ENCODE measurements at places on chromosomes 1 and 21.

- no peak for DNase-seq
Observed at GRCh38 chr1:151723726-151724370, 2.5 kb downstream of the RIIAD1 start.

DNA sequence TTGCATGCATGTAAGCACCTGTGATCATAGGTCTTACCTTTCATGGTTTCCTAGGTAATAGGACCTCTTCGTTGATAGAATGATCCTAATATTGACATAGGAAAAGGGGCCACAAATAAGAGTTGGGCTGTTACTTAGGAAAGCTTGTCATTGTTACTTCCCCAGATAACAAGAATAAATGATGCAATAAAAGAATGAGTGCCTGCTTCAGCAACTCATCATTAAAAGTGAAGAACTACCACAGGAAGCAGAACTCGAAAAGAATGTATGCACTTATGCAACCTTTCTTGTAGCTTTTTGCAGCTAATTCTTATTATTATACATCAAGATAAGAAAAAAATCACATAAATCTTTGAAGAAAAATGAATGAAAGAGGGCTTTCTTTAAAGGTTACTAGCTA is 548.6 kb downstream of the LTN1 start:
- no peak for DNase-seq

- no peak for DNase-seq
Observed at GRCh38 chr1:185721553-185721952, 12.6 kb upstream of the HMCN1 start.

DNA sequence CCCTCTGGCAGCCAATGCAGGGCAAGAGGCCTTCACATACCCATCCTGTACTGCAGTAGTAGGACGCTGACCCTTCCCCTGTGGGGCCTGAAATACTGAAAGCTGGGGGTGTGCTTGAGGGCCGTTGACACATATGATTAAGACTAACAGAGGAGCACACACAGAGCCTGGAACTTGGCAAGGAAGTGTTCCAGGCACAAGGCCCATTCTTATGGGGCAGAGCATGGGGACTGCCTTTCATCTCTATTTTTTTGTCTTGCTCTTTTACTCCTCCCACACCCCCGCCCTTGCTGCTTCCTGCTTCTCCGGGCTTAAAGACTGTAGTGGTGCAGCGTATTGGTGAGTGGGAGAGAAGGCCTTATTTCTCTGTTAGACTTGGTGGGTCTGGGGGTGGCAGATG is 137.4 kb downstream of the BACH1 start:
- no peak for DNase-seq

- DNase-seq, result no peak
Observed at GRCh38 chr1:162661336-162661735, 29.1 kb downstream of the DDR2 start.

DNA sequence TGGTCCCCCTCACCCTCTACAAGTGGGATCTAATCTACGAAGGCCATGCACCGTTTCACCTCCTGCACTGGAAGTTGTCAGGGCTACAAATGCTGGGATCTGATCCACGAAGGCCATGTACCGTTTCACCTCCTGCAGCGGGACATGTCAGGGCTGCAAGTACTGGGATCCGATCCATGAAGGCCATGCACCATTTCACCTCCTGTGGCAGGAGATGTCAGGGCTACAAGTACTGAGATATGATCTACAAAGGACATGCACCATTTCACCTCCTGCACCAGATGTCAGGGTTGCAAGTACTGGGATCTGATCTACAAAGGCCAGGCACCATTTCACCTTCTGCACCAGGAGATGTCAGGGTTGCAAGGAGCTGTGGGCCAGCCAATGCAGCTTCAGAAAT is 7.0 kb downstream of the ALDH4A1 start:
- no peak for DNase-seq

- no peak for DNase-seq
Observed at GRCh38 chr1:11753555-11754208, 8.3 kb upstream of the C1orf167 start.

- peak; percentile 39 for DNase-seq
Observed at GRCh38 chr1:160954158-160955104, at the start of gene ITLN2. ITLN2 (minus strand) TSS chr1:160954809; CDS start chr1:160954741, 68 bp downstream.

DNA sequence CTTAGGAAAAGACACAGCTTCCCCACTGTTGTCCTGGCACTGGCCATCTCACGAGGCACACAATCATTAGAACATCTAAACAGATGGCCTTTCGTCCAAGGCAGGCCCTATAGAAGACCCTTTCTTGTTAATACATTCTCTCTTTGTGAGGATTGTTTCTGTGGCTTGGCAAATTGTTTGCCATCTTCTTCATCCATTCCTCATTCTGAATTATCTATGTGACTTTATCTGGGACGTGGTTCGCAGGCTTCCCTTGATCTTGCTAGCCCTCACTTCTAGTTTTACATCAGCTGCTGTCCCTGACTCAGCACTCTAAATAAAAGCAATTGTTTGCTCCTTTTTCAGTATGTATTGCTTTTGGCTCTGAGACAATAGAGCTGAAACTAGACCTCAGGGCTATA is 101.1 kb upstream of the ZC3H11B start:
- no peak for DNase-seq

DNA sequence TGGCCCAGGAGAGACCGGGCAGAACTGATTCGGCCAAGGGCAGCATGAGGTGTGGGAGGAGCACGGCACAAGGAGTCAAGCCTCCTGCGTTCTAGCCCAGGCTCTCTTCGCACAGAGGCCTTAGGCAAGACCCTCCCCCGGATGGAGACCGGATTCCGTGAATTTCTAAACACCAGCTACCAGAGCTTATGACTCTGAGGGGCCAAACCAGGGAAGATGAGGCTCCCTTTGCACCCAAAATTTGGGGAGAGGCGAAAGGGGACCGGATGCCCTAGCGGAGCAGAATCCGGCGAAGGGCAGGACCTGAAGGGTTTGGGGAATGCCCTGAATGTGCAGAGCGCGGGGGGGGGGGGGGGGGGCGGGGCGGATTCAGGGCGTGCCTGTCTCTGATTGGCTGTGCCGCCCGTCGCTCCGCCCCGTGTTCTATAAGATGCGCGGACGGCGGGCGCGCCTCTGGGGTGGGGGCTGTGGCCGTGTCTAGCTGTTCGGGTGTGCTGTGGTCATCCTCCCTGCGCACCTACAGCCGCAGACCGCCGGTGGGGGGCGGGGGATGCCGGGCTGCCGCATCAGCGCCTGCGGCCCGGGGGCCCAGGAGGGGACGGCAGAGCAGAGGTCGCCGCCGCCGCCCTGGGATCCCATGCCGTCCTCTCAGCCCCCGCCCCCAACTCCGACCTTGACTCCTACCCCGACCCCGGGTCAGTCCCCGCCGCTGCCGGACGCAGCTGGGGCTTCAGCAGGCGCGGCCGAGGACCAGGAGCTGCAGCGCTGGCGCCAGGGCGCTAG is at the start of gene TRNP1:
TRNP1 (plus strand) TSS at position 456 of the 783 bp plus-strand sequence; CDS start at position 551, 95 bp downstream.
- peak; percentile 72 for DNase-seq

DNA sequence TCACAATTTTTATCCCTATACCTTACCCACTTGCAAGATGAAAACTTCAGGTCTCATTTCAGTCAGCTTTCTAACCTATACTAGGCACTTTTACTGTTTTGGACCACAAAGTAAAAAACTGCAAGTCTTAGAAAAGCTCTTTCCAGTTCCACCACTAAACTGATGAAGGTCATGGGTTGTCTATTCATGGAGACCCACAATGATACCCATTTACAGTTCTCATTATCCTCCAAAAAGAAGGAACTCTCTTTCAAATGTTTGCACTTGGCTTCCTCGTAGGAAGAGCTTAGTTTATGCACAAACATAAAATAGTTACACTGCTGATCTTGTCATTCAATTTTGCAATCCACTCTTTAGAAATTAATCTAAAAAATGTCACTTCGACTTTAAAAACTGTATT is 9.3 kb downstream of the ZNF281 start:
- no peak for DNase-seq

- DNase-seq, result no peak
Observed at GRCh38 chr1:1163538-1164070, 10.1 kb upstream of the TTLL10 start.

DNA sequence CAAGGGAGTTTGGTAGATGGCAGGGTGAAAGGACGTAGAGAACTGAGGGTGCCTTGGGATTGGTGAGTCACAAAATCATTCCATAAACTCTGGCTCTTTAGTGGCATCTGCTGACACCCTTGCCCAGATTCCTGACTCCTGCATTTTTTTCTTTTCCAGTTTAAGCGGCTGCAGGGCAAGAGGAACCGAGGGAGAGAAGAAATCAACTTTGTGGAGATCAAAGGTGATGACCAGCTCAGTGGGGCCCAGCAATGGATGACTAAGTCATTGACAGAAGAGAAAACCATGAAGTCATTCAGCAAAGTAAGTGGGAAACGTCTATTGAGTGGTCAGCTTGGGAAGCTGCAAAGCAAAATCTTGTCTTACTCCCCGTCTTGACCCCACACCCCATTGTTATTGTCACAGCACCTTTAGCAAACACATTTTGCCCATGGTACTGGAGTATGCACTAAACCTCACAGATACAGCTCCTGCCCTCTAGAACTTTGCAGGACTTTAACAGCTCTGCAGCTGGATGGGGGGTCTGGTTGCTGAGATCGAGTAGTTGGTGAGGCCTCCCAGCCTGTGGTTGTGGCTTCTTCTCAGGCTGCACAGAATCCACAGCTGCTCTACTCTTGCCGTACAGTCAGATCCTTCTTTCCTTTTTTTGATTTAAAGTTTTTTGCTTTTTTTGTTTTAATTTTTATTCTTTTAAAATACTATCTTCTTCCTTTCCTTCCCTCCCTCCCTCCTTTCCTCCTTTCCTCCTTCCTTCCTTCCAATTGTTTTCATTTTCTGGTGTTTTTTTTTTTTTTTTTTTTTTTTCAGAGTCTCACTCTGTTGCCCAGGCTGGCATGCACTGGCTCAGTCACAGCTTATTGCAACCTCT is 21.9 kb downstream of the SH2D2A start:
- DNase-seq, result no peak

DNA sequence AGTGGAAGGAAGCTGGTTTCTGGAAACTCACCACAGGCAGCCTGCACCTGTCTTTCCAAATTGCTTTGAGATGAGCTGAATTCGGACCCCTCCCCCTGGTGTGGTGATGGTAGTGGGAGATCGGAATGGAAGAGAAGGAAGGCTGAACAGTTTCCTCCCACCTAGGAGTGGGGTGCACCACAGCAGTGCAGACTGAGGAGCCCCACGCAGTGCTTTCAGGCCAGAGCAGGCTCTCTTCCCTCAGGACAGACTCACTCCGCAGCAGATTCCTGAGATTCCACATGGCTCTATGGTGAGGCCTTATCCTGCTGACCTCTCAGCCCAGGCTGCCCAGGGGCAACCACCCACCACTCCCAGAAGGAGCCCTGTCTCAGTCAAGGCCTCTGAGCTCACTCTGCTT is 80.9 kb downstream of the ATP1A1 start:
- DNase-seq, result no peak

- no peak for DNase-seq
Observed at GRCh38 chr1:228512781-228513198, 25.6 kb downstream of the RNF187 start.

DNA sequence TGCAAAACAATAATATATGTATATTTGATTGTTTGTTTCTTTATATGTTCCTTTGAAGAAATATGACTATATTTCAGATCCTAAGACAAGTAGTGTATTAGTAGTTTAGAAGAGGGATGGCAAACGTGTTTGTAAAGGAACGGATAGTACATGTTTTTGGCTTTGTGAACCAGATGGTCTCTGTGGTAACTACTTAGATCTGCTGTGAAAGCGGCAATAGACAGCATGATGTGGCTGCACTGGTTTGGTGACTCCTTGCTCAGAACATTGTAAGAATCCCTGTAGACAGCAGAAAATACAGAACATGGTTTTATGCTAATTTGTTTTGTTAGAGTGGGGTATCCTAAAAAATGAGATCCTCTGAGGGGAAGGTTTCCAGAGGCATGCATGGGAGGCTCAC is 3.1 kb downstream of the ACADM start:
- DNase-seq, result no peak

DNA sequence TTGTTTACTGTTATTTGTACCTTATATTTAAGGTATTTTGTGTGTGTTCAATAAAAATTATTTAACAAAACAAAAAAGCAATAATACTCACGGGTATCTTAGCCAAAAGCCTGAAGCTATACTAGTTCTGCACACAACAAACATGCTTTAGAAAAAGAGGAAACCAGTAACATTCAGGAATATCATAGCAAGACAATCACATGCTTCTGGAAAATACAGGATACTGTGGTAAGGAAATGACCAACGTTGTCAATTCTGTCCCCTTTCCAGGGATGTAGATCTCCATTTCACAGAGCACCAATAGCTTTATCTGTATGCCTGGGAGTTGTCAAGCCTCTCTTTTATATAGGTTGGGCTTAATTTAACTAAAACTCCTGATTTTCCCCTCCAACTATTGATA is 288.4 kb downstream of the SMYD3 start:
- no peak for DNase-seq

GRCh38 chr1:235631816-235632215 is 17.8 kb downstream of the GNG4 start:
- DNase-seq, result no peak

- DNase-seq, result no peak
Observed at GRCh38 chr1:202268032-202268431, 73.7 kb downstream of the UBE2T start.

- no peak for DNase-seq
Observed at GRCh38 chr1:242240077-242240476, 241.2 kb upstream of the MAP1LC3C start.

GRCh38 chr1:29260531-29260930 is 24.2 kb downstream of the PTPRU start:
- no peak for DNase-seq

- no peak for DNase-seq
Observed at GRCh38 chr1:165988275-165988674, 160.9 kb downstream of the UCK2 start.

- no peak for DNase-seq
Observed at GRCh38 chr1:216111842-216112241, 311.4 kb downstream of the USH2A start.

GRCh38 chr1:21313886-21314721 is 23.8 kb upstream of the ECE1 start:
- no peak for DNase-seq

DNA sequence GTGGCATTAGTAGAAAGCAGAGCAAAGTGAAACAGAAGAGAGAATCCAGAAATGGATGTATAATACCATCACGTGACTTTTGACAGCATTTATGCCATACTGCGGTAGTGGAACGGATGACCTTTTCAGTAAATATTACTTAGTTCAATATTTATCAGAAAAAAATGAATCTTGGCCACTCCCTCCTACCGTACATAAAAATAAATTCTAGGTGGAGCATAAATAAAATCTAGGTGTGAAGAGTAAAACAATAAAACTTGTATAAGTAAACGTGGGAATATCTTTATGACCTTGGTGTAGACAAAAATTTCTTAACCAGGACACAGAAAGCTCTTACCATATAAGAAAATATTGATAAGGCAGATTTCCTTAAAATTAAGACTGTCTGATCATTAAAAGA is 182.6 kb downstream of the VPS13D start:
- no peak for DNase-seq

DNA sequence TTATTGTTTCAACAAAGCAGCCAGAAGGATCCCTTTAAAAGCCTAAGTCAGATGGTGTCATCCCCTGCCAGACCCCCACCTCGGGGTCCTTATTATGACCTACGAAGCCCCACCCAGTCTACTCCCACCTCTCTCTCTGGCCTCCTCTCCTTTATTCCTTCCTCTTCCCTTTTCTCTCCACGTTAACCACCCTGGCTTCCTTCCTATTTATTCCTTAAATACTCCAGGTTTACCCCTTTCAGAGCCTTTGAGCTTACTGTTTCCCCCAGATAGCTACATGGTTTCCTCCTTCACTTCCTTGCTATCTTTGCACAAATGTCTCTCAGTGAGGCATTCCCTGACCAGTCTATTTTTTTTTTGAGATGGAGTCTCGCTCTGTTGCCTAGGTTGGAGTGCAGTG is 12.0 kb upstream of the SLC9A1 start:
- DNase-seq, result no peak

- no peak for DNase-seq
Observed at GRCh38 chr1:177424744-177425143, 254.0 kb downstream of the BRINP2 start.

All from LoVo (cell line).